Stimulated activated CD4-positive, alpha-beta T cell treated with anti-CD3 and anti-CD28 coated beads, Interleukin-1b, Interleukin-23, amount 100 ng/mL, for 48 hours (primary cell): ENCODE measurements at places on chromosomes 13 and 19.
A peak's percentile ranks its signal among the peaks of the same experiment; 100 is the strongest.

- no peak for DNase-seq
Observed at GRCh38 chr19:2719920-2720776, 1.0 kb downstream of the DIRAS1 start.

GRCh38 chr13:39379667-39380655 is 223.0 kb downstream of the LHFPL6 start:
- no peak for DNase-seq

DNA sequence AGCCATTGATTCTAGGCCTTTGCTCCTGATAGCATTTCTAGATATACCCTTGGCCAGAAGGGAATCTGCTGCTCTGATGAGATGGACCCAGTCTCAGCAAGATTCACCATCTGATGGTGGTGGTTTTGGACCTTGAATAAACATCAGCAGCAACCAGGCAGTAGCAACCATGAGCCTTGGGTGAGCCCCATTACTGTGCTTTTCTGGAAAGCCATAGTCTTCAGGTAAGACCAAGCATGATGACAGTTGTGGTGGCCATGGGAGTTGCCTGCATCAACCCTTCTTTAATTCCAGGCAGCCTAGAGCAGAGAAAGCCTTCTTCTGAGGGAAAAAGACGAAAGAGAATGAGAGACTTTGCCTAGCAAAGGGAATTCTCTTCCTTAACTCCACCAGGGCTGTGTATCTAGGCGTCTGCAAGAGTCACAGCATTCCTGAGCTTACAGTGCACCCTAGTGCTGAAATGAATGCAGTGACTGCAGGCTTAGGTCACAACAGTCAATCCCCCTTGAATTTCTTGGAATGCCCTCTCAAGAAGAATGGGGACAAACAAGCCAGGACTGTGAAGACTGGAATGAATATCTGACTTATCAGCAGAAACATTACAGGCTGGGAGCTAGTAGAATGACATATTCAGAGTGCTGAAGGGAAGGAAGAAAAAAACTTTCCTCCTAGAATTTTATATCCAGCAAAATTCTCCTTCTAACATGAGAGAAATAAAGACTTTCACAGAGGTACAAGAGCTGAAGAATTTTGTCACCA is 942.4 kb upstream of the PCDH20 start:
- no peak for DNase-seq

GRCh38 chr19:16001481-16002312 is 52.9 kb downstream of the OR10H4 start:
- peak; percentile 46 for DNase-seq

DNA sequence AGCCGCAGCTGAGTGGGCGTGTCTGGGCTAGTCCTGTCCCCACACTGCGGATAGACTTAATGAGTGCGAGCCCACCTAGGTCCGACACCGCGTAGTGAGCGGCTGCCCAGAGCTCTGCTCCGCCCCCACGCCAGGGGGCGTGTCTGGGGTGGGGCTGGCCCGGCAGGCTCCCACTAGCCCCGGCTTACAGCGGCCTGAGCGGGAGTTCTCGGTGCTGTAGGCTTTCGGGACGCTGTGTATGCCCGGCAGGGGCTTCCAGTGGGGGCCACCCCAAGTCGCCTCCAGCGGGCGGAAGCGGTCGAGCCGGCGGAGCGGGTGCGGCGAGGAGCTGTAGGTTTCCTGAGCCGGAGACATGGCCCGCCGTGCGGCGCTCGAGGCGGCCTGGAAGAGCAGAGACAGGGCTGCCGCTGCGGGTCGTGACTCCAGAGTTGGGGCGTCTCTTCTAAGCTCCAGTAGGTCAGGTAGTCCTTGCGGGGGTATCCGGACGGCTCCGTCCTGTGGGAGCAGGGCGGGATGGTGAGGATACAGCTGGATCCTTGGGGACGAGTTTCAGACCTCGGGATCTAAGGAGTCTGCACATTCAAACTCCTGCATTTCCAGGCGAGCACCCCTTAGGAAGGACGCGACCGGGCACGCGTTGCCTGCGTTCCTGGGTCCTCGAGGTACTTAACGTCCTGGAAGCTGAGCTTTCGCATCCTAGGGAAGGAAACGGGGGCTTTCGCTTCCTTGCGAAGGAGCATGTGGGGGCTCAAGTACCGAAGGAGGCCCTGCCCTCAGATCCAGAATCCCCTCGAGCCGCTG is 1.2 kb downstream of the CGB7 start:
- DNase-seq = no peak

- DNase-seq = no peak
Observed at GRCh38 chr13:33913829-33914228, 95.9 kb downstream of the RFC3 start.

DNA sequence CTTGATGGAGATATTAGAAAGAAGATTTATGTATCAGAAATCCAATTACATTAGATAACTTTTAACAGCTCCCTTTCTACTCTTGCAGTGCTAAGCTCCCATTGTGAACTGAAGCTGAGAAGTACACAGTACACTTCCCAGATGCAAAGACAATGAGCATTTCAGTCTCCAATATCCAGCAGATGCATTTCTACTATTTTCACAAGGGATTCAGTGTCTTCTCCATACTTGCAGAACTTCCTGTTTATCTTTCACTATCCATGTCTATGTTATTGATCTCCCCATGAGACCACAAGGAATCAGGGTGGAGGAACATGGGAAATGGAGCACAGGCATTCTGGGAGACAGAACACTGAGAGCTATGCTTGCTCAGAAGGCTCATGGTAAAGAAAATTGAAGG is 207.5 kb downstream of the ENOX1 start:
- DNase-seq = no peak

GRCh38 chr19:776549-776948 is 20.7 kb upstream of the PTBP1 start:
- no peak for DNase-seq

DNA sequence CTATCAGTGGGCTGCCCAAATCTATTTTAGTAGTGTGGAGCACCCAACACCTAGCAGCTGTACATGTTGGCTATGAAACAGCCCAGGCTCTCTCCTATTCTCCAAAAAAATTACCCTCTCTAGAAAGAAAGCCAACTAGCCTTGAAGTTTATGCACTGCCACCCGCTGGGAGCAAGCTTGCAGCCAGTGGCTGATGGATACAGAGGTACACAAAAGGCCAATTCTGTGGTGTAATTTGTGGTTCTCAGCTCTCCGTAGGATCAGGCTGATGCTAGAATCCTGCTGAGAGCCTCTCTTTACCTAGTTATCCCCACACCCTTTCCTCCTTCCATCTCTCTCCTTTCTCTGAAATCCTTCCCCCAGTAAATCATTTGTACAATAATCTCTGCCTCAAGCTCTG is 1120.7 kb downstream of the DIAPH3 start:
- no peak for DNase-seq

DNA sequence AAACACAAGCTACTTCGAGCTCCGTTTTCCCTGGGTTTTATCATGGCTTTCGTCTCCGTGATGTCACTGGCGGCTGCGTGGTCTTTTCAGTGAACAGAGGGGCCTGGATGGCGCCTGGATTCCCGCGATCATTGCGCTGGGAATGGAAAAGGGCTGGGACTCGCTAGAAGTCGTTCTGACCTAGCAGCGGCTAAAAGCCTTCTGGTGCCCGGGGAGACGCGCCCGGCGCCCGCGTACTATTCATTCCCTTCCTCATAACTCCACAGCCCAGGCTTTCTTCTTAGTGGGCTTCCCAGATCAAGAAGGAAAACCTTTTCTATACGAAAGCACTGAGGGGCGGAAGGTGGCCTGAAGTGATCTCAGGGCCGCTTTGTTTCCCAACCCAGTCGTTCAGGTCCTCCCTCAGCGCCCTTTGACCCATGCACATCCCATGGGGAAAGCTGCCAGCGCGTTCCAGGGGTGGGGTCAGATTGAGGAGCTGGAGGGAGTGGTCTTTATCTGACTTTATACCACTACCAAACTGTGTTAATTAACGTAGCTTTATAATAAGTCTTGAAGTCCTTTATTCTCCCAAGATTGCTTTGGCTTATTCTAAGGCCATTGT is 96.6 kb downstream of the ELF1 start:
- no peak for DNase-seq

GRCh38 chr13:37040789-37041188 is 18.7 kb downstream of the SUPT20H start:
- no peak for DNase-seq

DNA sequence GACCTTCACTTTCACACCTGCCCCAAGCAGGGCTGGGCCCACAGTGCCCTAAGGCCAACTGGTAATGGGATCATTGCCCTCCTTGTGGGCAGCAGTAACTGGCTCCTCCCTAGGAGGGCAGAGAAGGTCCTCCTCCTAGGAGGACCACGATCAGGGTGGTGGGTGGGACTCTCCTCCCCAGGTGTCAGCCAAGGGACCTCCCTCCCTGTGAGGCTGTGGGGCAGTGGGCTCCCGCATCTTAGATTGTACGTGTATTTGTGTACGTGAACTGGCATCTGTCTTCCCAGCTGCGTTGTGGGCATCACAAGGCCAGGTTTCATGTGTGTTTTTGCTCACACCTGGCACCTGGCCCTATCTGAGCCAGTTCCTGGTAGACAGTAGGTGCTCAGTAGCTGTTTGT is 111.8 kb downstream of the SOX1 start:
- DNase-seq = no peak

GRCh38 chr19:10404888-10405820 is 1.8 kb upstream of the CDC37 start:
- peak; percentile 61 for DNase-seq

DNA sequence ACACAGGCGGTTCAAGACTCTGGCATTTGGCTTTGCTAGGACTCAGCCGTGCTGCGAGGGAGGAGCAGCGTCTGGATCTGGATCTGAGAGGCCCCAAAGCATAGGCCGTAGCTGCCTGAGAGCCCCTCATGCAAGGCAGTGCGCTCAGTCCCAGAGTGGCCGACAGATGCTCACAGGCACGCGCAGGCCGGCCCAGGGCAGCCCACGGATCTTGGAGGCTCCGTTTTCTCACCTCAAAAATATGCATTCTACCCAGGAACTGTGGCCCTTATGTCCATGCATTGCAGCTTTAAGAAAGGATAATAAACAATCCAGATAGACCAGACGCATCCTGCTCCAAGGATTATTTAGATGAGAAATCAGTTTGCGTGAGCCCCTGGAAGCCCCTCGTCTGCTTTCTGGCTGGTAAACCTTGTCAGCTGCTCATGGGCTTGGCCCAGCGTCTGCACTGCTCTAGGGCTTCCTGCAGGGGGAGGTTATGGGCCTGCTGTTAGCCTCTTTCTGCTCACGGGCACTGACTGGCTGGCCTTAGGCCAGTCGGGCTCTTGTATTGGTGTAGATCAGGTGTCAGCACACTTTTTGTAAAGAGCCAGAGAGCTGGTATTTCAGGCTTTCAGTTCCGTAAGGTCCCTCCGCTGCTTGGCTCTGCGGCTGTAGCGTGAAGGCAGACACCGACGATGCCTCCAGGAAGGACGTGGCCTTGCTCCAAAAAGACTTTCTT is 24.2 kb downstream of the TEX29 start:
- no peak for DNase-seq

- no peak for DNase-seq
Observed at GRCh38 chr13:103542648-103543047, 476.4 kb upstream of the SLC10A2 start.

DNA sequence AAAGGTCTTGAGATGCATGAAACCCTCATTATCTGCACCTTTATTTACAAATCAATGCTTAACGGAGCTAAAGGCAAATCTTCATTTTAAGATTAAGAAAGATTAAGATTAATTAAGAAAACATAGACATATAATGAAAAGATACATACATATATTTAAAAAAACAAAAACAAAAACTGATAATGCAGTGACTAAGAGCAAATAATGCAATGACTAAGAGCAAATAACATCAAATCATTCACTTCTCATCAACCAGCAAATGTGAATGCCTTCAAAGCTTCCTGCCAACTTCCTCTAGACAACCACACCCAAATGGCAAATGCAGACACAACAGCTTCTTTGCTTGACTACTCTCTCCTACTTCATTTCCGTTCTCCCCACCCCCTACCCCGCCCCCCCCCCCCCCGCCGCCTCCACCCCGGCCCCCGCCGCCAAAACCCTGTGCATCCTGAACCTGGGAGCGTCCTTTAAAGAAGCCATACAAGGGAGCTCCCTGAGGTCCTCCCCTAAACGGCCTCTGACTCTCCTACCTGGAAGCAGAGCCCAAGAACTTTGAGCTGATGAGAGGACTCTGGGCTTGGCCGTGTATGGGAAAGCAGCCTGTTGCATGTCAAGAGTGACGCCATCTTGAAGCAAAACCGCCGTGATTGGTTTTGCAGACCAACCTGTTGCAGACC is 24.5 kb downstream of the TEX101 start:
- DNase-seq = no peak

GRCh38 chr19:1510442-1510806 is 2.4 kb downstream of the ADAMTSL5 start:
- DNase-seq = no peak

DNA sequence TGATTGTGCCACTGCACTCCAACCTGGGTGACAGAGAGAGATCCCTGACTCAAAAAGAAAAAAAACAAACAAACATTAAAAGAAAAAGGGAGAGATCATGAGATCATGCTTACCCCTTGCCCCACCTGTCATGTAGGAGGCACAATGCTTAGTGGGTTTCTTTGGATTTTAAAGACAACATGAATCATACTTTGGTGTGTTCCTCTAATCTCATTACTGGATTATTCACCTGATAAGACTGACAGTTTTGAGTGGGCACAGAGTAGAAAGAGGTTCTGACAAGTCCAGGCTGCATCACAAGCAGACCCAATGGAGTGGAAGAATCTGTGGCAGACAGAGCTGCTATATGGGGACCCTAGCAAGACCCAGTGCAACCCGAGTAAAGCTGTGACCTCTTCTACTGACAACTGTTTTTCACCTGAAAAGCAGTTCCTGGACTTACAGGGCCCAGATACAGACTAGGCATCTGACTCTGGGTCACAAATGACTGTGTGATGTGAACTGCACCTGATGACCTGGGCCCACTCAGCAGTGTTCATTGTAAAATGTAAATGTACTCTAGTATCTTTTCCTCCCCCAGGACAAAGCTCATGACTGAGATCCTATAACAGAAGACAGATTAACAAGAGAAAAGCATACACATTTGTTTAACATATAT is 28.9 kb upstream of the USP12 start:
- peak; percentile 13 for DNase-seq

GRCh38 chr19:17847538-17848366 is at the start of gene JAK3:
JAK3 (minus strand) TSS chr19:17847982; CDS start chr19:17844417, 3,565 bp downstream.
- DNase-seq = peak; percentile 91

GRCh38 chr19:18831524-18832305 is at the start of gene UPF1:
UPF1 (plus strand) TSS chr19:18831959; CDS start chr19:18832210, 251 bp downstream.
- peak; percentile 95 for DNase-seq

- no peak for DNase-seq
Observed at GRCh38 chr13:97306106-97306505, 84.0 kb downstream of the MBNL2 start.

- no peak for DNase-seq
Observed at GRCh38 chr19:1284293-1284978, 1.2 kb upstream of the EFNA2 start.

DNA sequence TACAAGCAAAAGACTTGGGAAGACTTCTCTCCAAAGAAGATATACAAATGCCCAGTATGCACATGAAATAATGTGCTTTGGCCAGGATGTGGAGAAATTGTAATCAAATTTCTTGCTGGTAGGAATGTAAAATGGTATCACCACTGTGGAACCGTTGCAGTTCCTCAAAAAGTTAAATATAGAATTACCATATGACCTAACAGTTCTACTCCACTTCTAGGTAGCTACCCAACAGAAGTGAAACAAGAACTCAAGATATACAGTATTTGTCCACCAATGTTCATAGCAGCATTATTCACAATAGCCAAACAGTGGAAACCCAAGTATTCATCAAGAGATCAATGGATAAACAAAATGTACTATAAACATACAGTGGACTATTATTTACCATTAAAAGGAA is 95.0 kb upstream of the KLF5 start:
- DNase-seq = no peak
